ENCODE measurements at places on chromosomes 7 and 10.
A peak's percentile ranks its signal among the peaks of the same experiment; 100 is the strongest.

DNA sequence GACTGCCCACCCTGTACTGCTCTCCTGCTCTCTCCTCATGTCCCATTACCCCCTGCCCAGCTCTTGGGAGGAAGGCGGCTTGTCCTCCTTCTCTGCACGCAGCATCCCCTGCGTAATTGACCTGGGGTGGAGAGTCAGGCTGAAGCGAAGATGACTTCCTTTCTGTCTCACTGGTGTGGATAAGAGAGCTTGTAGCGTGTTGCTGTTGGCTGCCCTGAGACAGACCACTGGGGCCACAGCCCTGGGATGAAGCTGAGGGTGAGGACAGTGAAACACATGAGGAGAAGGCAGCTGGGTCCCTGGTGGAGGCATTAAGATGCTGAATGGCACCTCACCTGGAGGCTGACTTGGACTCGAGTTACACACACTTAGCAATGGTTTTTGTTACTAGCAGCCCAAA, 310.3 kb upstream of the ZNF32 start:
- DNase-seq = no peak

DNA sequence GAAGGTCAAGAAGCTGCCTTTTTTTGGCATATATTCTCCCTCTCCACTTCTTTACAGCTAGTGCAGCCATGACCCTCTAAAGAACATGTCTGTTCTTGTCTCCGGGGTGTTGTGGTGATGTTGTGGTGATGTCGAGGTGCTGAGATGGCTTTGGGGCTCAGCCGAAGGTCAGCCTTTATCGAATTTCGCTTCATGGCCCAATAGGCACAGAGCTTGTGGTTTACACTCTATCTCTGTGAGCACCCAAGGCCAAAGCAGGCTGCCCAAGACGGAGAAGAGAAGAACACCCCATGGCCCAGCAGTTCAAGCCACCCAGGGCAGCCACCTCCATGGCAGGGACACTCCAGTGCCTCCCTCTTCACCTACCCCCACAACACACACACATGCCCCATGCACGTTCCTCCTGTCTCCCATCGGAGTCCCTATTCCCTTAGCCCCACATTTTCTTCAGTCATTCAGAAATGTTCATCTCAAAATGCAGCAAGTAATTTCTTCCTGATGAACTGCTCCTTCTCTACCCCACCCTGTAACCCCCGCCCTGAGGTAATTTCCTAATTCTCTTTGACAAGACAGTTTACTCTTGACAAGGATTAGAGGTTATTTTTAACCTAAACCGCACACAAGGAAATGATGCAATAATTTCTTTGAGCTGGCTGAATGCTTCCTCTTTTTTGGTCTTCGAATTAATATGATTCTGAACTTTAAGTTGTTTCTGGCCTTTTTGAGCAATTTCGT, 18.6 kb upstream of the ADRB1 start:
- DNase-seq = peak; percentile 67

DNA sequence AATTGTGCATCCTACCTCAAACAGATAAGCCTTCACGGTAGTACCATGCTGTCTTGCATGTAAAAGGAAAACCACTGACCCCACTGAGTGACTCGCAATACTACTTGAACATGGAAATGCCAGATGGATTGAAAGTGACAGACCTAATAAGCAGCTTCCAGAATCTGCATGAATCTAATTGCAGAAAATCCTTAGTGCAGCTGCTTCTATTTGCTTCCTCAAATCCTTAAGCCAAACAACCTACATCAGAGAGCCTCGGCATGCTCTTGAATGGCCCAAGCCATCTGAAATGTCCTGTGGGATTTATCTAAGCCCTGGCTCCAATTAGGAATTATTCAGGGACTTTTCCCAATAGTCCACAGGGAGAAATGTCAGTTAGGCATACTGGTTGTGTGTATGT, 509.5 kb upstream of the CELF2 start:
- DNase-seq = no peak

DNA sequence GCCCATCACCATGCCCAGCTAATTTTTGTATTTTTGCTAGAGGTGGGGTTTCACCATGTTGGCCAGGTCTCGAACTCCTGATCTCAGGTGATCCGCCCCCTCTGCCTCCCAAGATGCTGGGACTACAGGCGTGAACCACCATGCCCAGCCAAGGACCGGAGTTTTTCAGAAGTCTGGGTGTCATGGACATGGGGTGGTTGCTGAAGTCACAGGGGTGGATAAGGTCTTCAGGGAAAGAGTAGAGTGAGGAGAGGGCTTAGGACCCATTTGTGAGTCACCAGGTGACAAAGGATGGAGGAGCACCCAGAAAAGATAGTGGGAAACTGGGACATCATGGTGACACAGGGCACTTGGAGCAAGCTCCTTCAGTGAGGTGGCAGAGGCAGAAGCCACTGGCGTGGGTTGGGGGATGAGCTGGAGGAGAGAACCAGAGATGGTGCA, 2.8 kb upstream of the GPRIN2 start:
- no peak for DNase-seq

- DNase-seq = no peak
Observed at GRCh38 chr7:92352009-92352408, 95.3 kb upstream of the GATAD1 start.

- no peak for DNase-seq
Observed at GRCh38 chr7:31108097-31108657, 56.1 kb downstream of the ADCYAP1R1 start.

DNA sequence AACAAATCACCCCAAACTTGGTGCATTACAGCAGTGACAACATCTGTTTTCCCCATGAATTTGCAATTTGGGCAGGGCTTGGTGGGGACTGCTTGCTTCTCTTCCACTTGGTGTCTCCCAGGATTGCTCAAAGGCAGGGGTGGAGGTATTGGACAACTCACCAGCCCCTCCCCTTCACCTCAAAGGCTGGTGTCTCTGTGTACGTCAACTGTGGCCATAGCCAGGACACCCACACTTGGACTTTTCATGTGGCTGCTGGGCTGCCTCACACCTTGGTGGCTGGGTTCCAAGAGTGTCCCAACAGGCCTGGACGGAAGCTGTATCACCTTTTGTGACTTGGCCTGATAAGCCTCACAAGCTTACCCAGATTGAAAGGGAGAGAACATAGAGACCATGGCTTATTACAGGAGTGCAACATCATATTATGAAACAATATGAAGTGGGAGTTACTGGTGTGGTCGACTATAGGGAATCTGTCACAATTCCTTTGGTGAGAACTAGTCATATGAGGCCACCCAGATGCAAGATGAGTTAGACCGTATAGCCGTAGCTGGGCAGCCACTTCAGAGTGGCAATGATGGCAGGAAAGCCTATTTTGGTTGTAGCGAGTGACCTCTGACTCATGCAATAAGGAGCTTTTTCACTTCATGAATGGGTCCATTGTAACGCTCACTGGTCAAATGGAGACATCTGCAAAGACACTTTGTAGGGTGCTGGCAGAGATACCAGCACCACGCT, 187.6 kb upstream of the ITGB1 start:
- no peak for DNase-seq

DNA sequence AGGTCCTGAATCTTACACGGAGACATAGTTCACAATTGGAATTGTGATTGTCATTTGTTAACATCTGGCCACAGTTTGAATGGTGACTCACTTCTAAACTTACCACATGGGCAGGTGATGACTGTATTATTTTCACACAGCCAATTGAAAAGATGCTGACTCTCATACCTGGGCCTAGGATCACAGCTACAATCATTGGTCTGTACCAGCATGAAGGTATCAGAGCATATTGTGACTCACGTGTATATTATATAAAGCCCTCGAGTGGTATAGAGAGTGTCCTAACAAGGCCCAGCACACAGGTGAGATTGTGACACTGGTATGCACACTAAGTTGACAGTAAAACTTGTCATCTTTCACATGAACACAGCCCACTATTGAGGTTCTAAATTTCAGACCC, 9.4 kb upstream of the ZNF107 start:
- no peak for DNase-seq

DNA sequence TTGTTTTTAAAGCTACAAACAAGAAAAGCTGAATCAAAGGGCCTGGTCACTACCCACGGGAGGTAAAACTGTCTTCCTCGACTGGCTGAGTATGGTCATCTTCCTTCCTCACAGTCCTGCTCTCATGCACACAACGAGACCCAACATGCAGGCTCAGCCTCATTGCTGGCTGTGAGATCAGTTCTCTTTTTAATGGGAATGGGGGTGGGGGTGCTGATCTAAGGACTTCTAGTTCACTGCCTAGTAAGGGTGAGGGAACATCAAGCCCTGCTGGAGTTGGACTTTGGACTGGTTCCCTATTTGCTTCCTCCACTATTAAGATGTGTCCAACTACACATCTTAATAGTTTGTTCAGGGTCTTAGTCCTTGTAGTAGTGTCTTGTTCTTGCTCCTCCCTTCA, 48.2 kb downstream of the ABCB4 start:
- no peak for DNase-seq

- DNase-seq = no peak
Observed at GRCh38 chr7:15507708-15508107, 54.1 kb downstream of the AGMO start.

GRCh38 chr10:30057421-30057841, 2.0 kb downstream of the JCAD start:
- no peak for DNase-seq

DNA sequence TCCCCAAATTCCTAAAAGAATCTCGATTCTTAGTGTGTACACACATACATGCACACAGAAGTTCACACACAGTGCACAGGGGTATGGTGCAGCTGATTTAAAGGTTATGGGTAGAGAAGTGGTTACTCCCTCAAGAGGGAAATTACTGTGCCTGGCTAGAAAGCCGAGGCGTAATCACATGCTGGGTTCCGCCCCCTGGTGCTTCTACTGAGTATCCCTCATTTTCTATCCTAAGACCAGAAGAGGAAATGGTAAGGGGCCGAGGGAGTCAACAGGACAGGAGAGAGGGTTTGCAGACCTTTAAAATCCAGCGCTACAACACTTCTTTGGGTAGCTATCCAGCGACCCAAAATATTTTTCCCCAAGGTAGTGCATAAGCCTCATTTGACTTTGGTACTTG, 147.3 kb upstream of the TMEM196 start:
- DNase-seq = no peak

- no peak for DNase-seq
Observed at GRCh38 chr7:97012365-97013133, 7.2 kb downstream of the DLX6 start.

DNA sequence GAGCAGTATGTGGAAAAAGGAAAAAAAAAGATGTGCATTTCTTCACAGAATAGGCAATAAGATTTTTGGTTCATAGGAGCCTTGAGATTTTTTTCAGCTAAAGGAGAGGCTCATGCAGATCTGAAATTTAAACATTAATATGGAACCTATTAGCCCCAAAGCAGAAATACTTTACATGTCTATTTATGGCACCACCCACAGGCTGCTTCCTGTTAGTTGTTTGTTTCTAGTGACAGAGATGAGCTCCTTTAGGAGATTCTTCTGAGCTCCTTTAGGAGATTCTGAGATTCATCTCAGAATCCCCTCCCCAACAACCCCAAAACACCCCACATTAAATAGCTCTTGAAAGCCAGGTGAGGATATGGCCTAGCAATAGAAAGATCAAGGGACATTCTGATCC, 27.9 kb upstream of the HPS1 start:
- DNase-seq = peak; percentile 41

DNA sequence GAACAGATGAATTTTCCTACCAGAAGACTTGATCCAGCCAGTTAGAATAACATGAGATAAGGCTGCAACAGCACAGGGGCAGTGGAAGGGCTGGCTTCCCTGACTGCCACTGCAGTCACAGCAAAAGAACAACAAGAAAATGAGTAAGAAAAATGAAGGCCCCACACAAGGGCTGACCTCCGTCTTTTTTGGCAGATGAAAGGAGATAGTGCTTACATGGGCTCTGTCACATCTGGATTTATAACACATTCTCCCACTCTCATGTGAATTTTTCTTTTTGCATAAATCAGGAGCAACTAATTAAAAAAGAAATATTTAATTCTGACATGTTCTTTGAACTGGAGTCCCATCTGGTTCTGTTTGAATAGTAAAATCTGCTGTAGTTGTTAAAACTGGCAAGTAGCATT, 99.6 kb downstream of the NRP1 start:
- DNase-seq = no peak

DNA sequence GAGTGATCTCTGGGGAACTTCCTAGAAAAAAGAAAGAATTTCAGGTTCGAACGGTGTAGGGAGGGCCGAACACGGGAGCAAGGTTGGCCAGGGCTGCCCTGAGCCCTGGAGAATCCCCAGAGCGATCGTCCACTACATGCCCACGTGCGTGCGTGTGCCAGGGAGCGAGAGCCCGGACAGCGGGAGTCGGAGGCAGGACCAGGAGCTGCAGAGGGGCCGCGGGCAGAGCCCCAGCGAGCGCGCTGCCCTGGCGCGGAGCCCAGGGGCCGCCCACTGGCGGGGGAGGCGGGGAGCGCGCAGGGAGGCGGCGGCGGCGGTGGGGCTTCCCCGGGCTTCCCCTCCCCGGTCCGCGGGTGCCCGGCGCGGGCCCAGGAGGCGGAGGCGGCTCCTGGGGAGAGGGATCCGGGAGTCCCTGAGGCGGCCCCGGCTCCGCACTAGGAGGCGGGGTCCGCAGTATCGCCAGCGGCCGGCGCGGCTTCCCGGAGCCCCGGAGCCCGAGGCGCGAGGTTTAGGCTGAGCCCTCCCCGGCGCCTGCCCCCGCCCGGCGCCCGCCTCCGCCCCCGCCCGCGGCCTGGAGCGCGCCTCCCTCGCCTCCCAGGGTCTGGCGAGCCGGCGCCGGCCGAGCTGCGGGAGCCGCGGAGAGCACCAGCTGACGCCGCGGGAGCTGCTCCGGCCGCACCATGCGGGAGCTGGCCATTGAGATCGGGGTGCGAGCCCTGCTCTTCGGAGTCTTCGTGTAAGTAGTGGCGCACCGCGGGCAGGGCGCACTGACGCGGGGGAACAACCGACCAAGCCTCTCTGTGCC, at the start of gene PLPP4:
Gene PLPP4 (plus strand): TSS at position 602 of the 805 bp plus-strand sequence. CDS start 79 bp downstream, at position 681.
- peak; percentile 59 for DNase-seq

DNA sequence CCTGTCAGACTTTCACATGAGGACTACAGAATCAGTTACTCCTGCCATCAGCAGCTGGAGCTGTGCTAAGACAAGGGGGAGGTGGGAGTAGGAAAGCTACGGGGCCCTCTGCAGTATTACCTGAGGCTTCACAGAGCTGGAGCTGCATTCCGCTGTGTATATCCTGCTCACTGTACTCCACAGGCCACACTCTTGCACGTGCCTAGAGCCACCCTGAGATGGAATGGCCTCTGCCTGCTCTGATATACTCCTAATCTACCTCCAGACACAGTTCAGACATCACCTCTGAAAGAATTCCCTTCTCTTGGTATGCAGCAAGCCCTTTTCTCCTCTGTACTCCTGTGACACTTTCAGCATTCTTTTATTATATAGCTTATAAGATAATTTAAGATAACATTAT, 34.8 kb downstream of the TRDMT1 start:
- DNase-seq = no peak

- DNase-seq = no peak
Observed at GRCh38 chr7:152148706-152149105, 123.2 kb downstream of the GALNT11 start.

GRCh38 chr10:79152423-79152817, 83.7 kb downstream of the ZMIZ1 start:
- no peak for DNase-seq

- DNase-seq = no peak
Observed at GRCh38 chr7:16189026-16189715, 232.2 kb downstream of the CRPPA start.

- DNase-seq = no peak
Observed at GRCh38 chr10:133401500-133401899, 7.5 kb downstream of the MTG1 start.
